Liver (tissue), 10 donors: ENCODE measurements at places on chromosomes 5 and 9.

GRCh38 chr5:175696139-175696854 is 38.4 kb downstream of the HRH2 start:
- DNase-seq: peak; percentile 41

GRCh38 chr5:624951-625230 is 12.8 kb downstream of the CEP72 start:
- DNase-seq: no peak

- no peak for DNase-seq
Observed at GRCh38 chr9:112831969-112832368, 58.7 kb downstream of the SLC46A2 start.

DNA sequence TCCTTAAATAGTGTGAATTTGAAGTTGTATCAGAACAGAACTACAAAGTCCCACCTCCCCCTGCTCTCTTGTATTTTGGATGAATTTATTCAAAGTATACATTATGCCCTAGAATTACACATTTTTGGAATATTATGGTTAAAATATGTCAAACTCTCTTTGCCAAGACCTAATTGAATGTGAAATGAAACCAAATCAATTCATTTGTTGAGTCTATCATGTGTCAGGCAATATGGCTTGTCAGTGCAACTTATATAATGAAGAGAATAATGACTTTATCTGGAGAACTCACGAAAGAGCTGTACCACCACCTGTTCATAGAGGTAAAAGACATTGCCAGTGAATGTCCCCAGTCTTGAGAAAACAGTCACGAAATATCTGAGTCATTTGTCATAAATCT is 106.8 kb downstream of the TUSC1 start:
- DNase-seq: no peak

DNA sequence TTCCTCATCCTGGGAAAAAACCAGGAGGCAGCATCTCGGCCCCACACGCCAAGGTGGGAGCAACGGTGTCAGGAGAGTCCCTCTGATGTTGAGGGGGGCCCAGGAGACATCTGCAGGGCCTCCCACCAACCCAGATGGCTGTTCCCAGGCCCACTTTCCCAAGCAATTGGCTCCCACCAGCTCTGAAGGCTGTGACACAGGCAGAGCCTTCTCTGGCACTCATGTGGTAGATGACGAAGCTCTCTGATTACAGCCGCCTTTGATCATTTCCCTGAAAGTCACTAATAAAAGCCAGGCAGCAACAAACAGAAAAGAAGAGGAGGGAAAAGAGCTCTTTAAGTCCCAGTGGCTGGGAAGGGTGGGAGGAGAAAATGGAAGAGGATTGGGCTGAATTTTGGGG is 226.5 kb downstream of the CDK5RAP2 start:
- DNase-seq: no peak

- DNase-seq: no peak
Observed at GRCh38 chr5:163867738-163868137, 362.3 kb downstream of the MAT2B start.

GRCh38 chr9:127971357-127972235 is 9.2 kb downstream of the EEIG1 start:
- DNase-seq: no peak

DNA sequence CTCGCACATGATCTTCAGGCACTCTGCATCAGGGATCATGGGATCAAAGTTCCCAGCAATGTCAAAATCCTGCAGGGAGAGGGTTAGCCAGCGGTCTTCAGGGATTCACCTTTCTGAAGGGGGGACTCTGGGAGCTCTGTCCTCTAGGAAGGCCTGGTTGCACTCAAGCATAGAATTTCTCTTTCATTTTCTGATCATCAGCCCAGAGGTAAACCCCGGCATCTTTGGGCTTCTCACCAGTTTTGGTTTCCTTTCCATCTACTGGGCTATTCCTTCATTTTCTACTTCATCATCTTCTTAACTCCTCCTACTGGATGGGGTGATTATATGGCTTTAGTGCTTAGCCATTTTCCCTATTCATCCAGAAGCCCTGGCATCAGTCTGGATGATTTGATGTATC is 4.6 kb upstream of the DND1 start:
- no peak for DNase-seq

DNA sequence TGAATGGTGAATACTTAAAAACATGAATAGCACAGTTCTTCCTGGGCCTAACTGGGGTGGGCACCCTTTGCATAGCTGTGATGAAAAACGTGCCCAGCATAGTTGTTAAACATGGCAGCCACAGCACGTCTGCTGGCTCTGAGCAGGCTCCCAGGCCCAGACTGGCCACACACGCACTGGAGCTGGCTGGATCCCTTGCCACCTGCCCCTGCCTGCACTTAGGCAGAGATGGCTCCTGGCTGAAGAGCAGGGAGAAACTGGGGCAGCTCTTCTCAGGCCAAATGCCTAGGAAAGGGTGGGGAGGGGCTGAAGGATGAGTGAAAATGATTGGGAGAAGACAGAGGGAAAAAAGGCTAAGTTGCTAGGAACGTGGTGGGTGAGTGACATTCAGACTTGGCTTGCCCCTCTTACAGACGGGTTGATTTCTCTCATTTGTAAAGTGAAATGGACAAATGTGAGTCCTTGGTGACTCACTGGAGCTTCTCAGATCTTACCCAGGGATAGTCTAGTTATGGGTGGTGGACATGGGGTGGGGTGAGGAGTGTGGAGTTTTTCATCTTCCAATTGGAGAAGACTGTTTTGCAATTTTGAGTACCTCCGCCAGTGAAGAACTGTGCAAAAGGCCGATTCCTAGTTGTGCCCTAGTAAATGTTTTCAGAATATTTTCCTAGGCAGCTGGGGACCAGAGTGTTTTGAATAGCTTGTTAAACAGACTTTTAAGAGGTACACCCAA is 42.4 kb downstream of the TRIO start:
- no peak for DNase-seq

DNA sequence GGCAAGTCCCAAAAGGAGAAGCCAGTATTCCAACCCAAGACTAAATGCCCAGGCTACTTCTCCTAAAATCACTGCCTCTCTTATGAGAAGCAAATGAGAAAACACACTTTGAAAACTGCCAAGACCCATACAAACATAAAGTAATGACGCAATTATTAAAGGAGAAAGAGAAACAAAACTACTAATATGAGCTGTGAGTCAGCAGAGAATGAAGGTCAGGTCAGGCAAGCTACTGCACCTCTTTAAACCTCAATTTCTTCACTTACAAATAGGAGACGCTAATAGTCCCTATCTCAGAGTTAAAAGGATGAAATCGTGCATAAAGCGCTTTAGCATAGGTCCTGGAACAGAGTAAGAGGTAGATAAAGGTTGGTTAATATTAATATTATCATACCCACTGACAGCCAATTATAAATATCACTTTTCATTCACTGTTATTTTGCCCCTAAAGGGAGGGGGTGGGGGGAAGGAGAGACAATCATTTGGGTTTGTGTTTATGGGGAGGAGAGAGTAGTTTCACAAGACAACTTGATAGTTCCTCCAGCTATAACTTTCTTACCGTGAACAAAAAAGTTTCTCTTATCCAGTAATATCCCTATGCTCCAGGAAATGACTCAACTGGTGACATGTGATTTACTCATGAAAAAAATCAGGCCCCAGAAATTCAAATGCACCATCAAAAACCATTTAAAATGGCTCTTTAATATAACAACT is 3.6 kb downstream of the PSMB7 start:
- DNase-seq: no peak

DNA sequence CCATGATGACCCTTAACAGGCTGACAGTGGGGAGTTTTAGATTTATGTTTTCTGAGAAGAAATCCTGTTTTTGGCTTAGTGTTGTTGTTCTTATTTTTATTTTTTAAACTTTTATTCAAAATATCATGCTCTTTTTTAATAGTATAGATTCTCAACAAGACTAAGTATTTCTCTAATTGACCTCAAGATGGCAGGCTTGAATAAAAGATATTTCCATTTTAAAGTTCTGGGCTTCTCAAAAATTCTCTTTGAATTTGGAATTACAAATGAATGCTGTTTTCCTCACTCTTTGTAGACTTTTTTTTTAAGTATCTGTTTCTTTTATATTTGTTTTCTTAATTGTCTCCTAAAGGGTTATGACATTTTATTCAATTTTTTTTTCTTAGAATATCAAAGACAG is 50.0 kb upstream of the SH3GL2 start:
- no peak for DNase-seq

DNA sequence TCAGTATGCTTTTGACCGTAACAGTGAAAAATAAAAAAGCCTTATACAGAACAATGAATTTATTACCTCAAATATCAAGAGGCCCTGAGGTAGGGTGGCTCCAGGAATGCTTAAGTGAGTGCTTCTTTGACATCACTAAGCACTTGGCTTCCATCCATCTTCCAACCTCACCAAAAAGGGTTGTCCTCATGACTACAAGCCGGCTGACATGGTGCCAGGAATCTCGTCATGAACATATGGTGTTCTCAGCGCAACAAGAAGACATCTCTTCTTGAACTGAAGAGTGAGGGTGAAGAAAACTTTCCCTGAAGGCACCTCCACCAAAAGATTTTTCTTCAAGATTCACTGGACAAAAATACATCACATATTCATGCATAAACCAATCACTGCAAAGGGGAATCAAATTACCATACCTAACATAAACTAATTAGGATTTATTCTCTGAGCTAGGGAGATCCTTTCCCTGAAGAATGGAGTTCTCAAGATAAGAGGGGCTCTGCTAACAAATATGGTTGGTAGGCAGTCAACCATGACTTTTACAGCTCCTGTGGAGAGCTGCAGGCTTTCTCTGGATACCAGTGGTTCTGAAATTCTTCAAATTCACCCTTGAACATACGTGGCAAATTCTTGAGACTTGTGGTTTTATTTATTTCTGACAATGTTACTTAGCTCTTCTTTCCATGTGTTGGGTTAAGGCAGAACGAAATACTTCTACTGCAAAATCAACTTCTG is 49.5 kb downstream of the AGXT2 start:
- DNase-seq: no peak

DNA sequence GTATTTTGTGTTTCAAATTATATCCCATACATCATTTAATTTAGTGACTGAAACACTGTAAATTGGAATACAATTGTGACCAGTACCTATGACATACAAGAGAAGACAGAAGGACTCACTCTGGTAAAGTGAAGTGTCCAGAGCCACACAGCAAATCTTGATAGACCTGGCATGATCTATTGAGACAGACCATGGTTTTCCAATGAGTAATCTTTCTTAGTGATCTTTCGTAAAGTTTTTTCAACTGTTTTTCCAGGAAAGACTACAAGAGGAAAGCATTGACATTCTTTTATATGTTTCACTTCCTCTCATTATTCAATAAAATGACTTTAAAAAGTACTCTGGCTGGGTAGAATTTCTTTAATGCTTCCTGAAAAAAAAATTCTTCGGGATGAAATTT is 43.3 kb upstream of the ALDH1A1 start:
- no peak for DNase-seq

DNA sequence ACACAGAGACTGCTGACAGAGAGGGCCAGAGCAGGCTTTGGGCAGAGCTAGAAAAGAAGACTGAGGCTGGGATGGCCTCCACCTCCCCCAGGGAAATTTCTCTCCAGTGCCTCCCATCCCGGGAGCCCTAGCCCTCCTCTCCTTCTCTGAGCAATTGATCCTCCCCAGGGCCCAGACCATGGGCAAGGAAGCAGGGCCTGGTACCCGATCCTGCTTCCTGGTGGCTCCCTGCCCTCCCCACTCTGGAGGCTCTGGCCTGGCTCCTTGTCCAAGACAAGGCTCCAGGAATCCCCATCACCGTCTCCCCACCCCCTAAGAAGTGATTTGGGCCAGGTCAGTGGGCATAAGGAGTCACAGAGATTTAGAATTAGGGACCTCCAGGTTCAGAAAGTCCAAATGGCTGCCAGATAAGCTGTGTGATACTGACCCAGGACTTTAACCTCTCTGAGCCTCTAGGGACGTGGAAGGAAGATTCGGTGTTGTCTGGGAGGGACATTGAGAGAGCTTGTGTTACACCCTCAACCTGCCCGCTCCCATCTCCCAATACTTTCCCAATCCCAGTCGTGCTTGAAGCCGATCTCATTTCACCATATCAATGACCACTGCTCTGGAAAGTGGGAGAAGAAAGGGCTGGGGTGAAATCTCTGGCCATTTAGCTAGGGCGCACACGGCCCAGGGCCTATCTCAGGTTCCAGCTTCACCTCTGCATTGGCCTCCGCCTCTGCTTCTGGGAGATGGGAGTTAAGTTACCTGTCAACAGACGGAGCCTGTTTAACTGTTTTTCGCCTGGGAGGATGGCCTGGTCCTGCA is 25.8 kb upstream of the KIF12 start:
- no peak for DNase-seq

DNA sequence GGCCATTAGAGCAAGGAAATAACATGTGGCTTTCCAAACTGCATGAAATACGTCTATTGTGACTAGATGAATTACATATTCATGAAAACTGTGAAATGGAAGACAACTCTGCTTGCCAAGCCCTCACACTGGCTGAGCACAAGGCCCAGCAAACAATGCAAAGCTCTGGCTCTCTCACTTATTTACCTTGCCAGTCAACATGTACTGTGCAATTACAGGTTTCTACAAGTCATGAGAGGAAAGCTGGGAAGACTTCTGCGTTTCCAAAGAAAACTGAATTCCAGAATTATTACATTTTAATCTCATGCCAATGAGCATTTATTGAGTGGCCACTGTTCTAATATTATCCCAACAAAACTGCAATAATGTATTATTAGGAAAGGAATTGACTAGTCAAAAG is 12.1 kb upstream of the C5orf63 start:
- no peak for DNase-seq

- DNase-seq: no peak
Observed at GRCh38 chr5:3639175-3639574, 43.5 kb downstream of the IRX1 start.

- DNase-seq: no peak
Observed at GRCh38 chr5:76041863-76042262, 41.3 kb upstream of the SV2C start.

DNA sequence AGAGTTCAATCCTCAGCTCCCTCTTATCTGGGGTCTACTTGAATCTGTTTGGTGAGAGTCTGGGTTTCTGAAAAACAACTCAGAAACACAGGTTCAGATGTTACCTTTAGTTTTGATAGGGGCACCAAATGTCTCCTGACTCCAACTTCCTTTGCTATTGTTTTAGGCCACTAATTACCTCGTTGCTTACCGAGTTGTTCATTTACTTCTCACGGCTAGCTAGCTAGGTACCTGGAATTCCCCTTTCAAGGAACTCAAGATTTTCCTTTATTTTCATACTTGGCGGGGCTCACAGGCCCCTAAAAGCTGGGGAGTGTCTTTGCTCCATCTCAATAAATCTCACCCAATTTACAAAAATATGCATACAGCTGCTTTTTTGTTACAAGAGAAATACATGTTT is 111.4 kb downstream of the SLC28A3 start:
- DNase-seq: no peak

- no peak for DNase-seq
Observed at GRCh38 chr5:132102944-132103331, 29.3 kb downstream of the CSF2 start.

DNA sequence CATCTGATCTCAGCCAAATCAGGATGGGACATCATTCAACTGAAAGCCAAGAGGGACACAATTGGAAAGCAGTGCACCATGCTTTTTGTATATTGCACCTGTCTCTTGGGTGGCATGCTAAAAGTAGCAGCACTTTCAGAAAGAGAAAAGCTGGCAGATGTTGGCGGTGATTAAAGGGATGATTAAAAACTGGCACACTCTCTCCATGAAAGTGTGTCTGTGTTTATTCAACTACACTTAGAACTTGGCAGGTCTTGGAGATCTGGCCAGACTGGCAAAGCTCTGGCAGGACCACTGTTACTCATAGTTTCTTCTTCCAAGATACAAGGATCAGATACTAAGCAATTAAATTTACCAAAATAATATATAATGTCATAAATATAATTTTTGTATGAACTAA is 112.9 kb upstream of the ELAVL2 start:
- DNase-seq: no peak

GRCh38 chr9:134172198-134173126 is 8.1 kb upstream of the RNU6ATAC start:
- DNase-seq: no peak

- DNase-seq: no peak
Observed at GRCh38 chr9:16484180-16484579, 386.3 kb downstream of the BNC2 start.
